Breast epithelium (tissue), 4 donors: ENCODE measurements at places on chromosomes 11 and 22. TPM values are rescaled to one million over a fixed set of nuclear protein-coding genes. Genes with fewer than 3 reads are reported as not detected.

Gene TEX12
- total RNA-seq = 1.2 TPM

Gene C22orf15
- total RNA-seq = not detected

Gene SRPRA
- total RNA-seq = 90.6 TPM

DNA sequence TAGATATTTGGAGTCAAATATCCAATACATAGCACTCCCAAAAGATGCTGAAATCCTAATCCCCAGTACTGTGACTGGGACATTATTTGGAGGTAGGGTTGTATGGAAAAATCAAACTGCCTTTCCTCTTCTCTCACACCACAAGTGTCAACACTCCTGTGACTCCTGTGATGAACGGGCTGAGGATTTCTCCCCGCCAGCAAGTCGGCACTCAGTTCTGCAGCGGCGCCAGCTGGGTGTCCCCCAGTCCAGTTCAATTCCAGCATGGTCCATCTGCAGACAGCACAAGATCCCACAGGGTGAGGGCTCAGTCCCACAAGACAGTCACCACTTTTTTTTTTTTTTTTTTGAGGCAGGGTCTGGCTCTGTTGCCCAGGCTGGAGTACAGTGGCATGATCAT lies 4.3 kb upstream of the PARVB start:
- DNase-seq = no peak
- no peak overlapping the region for H3K27ac ChIP-seq
- H3K27me3 ChIP-seq = no peaks in the 10 kb centered on the region
- H3K4me3 ChIP-seq = no peak overlapping the region
- no peaks in the 10 kb centered on the region for H3K36me3 ChIP-seq

GRCh38 chr11:94017446-94017845 lies 3.7 kb upstream of the HEPHL1 start:
- H3K36me3 ChIP-seq = no peaks in the 10 kb centered on the region
- no peaks in the 10 kb centered on the region for H3K4me1 ChIP-seq
- no peak overlapping the region for H3K4me3 ChIP-seq
- DNase-seq = no peak

DNA sequence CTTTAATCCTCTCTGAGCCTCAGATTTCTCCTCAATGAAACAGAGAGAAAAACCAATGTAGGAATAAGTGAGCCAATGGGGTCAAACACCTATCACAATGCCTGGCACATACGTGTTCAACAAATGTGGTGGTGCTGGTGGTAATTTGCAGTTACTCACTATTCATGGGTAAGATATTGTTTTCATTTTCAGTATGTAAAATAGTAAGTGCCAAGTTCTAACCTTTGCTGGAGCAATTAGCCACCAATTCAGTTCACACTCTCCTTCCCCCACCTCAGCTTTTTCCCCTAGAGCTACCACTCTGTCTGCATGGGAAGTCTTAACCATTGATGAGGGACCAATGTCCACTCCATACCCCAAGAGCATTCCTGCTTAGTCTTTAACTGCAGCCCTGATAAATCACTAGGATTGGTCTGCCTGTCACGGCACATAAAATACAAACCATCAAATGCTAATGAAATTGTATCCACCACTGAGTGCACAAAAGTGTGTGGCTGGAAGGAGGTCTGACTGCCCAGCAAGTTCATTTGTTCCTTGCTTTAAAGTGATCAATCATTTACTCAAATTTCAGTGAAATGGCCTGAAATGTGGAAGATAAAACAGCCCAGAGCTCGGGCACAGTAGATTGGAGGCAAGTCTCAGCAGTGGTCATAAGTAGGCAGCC lies 187.4 kb upstream of the API5 start:
- no peak overlapping the region for H3K4me3 ChIP-seq
- H3K27ac ChIP-seq = no peak overlapping the region
- H3K4me1 ChIP-seq = no peaks in the 10 kb centered on the region
- no peaks in the 10 kb centered on the region for H3K36me3 ChIP-seq
- no peaks in the 10 kb centered on the region for H3K27me3 ChIP-seq

GRCh38 chr11:41118521-41118920 lies 340.9 kb downstream of the LRRC4C start:
- H3K4me3 ChIP-seq = no peak overlapping the region
- no peak for DNase-seq
- H3K36me3 ChIP-seq = no peaks in the 10 kb centered on the region

DNA sequence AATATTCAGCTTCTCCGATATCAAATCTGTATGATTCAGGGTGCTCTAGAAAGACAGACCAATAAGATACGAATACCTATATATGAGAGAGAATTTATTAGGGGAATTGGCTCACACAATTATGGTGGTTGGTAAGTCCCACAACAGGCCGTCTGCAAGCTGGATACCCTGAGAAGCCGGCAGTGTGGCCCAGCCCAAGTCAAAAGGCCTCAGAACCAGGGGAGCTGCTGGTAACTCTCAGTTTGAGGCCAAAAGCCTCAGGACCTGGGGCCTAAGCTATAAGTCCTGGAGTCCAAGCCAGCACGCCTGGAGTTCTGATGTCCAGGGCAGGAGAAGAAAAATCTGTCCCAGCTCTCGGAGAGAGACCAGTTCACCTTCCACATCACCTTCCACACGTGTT lies 318.7 kb downstream of the BRD1 start:
- DNase-seq = peak; percentile 5
- no peak overlapping the region for H3K4me3 ChIP-seq
- no peaks in the 10 kb centered on the region for H3K36me3 ChIP-seq
- peaks cover 14% of the 10 kb centered on the region for H3K27me3 ChIP-seq

DNA sequence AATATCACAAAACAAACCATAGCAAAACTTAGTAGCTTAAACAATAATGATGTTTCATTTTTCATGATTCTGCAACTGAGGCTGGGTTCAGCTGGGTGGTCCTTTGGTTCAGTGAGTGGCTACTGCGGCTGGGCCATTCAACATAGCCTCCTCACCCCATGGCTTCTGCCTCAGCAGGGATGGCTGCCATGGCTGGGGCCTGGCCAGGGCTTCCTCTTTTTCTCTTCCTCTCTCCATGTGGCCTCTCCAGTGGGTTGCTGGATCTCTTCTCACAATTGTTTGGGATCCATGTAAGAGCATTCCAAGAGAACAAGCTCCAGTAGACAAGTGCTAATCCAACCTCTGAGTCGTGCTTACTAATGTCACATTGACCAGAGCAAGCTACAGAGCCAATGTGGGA lies 248.6 kb upstream of the PLET1 start:
- no peaks in the 10 kb centered on the region for H3K4me1 ChIP-seq
- no peak overlapping the region for H3K4me3 ChIP-seq
- no peak overlapping the region for H3K27ac ChIP-seq
- no peaks in the 10 kb centered on the region for H3K27me3 ChIP-seq
- no peaks in the 10 kb centered on the region for H3K36me3 ChIP-seq

DNA sequence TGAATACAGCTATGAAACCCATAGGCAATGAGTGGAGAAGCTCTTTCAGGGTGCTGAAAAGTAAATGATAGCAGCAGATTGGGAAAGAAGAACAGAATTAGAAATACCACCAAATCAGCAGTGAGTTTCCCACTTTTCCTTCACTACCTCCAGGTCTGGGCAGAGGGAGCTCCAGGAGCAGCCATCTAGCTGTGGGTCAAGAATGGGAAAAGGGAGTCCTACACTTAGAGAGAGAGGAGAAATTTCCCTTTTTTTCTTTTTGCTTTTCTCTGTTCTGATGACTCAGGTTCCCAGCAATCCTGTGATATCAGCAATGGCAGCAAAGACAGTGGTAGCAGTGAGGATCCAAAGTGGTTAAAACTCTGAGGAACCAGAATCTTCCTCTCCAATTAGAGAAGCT lies 263.9 kb downstream of the NXPE2 start:
- H3K4me1 ChIP-seq = no peaks in the 10 kb centered on the region
- no peaks in the 10 kb centered on the region for H3K36me3 ChIP-seq
- H3K27me3 ChIP-seq = no peaks in the 10 kb centered on the region
- H3K4me3 ChIP-seq = no peak overlapping the region
- no peak for DNase-seq
- no peak overlapping the region for H3K27ac ChIP-seq

DNA sequence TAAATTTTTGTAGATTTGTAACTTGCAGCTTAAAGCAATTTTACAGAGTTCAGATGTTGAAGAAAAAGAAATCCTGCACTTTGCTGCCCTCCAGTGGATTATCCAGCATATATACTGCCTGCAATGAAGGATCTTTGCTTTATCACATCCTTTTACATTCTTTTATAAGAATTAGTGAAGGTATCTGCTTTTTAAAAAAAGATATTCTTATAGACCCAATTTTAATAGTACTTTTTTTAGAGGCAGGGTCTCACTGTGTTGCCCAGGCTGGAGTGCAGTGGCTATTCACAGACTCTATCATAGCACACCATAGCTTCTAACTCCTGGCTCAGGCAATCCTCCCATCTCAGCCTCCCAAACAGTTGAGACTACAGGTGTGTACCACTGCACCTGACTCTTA lies 60.7 kb downstream of the TTC17 start:
- no peak overlapping the region for H3K4me3 ChIP-seq
- no peaks in the 10 kb centered on the region for H3K4me1 ChIP-seq
- DNase-seq = no peak
- H3K36me3 ChIP-seq = peaks cover 3% of the 10 kb centered on the region

GRCh38 chr11:43282607-43283440 lies 29.0 kb upstream of the API5 start:
- no peaks in the 10 kb centered on the region for H3K27me3 ChIP-seq
- no peaks in the 10 kb centered on the region for H3K36me3 ChIP-seq
- no peaks in the 10 kb centered on the region for H3K4me1 ChIP-seq
- DNase-seq = no peak
- H3K4me3 ChIP-seq = no peak overlapping the region

- H3K36me3 ChIP-seq = no peaks in the 10 kb centered on the region
- no peak for DNase-seq
- no peaks in the 10 kb centered on the region for H3K27me3 ChIP-seq
- no peaks in the 10 kb centered on the region for H3K4me1 ChIP-seq
These were observed 291.0 kb downstream of the GUCY1A2 start for GRCh38 chr11:106727256-106727655.

GRCh38 chr22:20031732-20032406 lies 11.0 kb downstream of the TANGO2 start:
- H3K36me3 ChIP-seq = no peaks in the 10 kb centered on the region
- H3K4me1 ChIP-seq = no peaks in the 10 kb centered on the region
- H3K27ac ChIP-seq = no peak overlapping the region
- no peak overlapping the region for H3K4me3 ChIP-seq
- no peak for DNase-seq

DNA sequence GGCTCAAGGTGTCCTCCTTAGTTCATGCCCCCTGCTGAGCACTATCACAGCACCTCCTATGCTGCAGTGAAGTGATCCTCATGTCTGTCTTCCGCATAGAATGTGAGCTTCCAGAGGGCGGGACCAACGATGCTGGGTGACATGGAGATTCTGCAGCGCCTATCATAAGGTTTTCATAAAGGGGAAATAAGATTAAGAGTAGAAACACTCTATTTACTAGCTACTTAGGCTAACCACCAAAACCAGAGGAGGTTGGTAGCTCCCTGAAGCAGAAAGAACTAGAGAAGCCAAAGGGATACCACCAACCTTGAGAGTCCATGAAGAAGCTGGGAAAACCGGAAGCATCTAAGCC lies 39.3 kb upstream of the POU2AF1 start:
- H3K27ac ChIP-seq = peak overlapping the region; percentile 35
- no peak overlapping the region for H3K4me3 ChIP-seq
- no peaks in the 10 kb centered on the region for H3K36me3 ChIP-seq
- peaks cover 17% of the 10 kb centered on the region for H3K4me1 ChIP-seq
- no peak for DNase-seq
- H3K27me3 ChIP-seq = no peaks in the 10 kb centered on the region

DNA sequence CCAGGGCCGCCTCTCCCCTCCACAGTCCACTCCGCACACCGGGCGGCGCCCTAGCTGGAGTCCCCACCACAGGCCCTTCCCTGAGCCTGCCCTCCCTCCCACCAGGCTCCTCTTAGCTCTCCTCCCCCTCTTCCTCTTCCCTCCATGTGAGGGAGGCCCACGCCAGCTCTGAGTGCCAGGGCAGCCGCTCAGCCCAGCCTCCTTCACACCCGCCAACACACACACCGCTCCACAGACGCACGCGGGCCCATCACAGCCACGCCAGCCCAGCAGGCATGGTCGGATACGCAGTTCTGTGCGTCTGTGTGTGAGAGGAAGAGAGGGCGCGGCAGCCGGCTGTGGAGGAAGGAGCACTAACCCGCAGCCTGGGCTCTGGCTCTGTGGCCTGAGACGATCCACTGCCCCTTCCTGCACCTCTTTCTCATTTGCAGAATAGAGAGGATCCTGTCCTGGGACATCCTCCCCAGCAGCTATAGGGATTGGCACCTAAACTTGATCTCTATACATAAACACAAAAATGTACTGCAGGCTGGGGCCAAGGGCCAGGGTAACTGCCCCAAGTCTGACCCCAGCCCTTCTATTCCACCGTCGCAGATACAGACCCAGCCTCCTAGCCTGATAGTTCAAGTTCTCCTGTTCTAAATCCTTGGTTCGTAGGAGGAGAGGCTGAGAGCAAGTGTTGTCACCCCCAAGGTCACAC lies 3.5 kb downstream of the CHRM4 start:
- peaks cover 29% of the 10 kb centered on the region for H3K4me1 ChIP-seq
- peaks cover 47% of the 10 kb centered on the region for H3K27me3 ChIP-seq
- no peak overlapping the region for H3K27ac ChIP-seq
